ENCODE measurements at places on chromosomes 11 and 22.

DNA sequence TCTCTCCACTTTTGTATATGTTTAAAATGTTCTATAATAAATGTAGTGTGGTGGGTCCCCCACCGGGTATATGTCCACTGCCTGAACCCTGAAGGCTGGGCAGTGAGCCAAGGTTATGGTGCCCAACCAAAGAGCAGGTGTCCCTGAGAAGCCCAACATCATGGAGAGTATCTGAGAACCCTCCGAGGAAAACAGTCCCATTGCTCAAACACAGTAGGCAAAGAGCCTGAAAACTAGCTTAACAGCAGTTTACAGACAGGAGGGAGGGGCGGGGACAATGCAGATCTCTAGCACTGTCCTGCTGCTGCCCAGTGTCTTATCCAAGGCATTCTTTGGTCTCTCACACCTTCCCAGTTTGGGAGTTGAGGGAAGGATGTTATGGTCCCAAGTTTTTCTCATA, 91.0 kb downstream of the TMPRSS5 start:
- no peak for DNase-seq

DNA sequence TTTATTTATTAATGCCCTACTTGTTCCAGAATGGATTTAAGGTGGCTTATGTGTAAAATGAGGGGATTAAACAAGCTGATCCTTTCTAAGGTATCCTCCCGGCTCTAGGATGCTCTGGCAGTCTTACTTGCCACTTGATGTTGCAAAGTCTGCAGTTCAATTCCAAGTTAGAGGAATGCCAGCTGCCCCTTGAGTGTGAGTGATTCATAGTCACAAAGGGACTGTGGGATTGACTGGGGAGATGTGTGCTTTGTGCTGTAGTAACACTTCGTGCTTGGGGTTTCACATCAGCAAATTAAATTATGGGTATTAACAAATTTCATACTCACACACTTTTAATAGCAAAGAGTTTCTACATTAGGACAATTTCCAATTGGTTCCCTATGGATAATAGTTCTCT, 550.8 kb upstream of the CADM1 start:
- no peak for DNase-seq

GRCh38 chr11:110187731-110188130, 94.5 kb downstream of the ZC3H12C start:
- no peak for DNase-seq

- no peak for DNase-seq
Measured at GRCh38 chr11:98800696-98801095, 220.1 kb upstream of the CNTN5 start.

GRCh38 chr11:62423012-62423411, 4.2 kb downstream of the SCGB1A1 start:
- DNase-seq = no peak

GRCh38 chr11:86569109-86569508, 103.3 kb downstream of the ME3 start:
- DNase-seq = no peak

DNA sequence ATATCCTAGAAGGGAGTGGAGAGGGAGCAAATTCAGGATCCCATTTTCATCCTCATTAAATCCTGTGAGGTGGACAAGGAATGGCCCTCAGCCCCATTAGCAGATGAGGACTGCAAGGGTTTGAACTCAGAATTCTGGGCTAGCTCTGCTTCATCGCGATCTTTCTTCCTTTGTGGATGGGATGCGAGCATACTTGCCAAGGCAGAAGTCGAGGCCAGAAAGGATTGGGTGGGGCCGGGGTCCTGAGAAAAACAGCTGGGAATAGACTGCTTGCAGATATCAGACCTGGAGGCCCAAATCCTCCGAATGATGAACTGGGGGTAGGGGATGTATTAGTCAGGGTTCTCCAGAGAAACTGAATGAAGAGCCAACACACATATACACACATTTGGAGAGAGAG, 179.0 kb downstream of the CHST1 start:
- no peak for DNase-seq

- no peak for DNase-seq
Measured at GRCh38 chr11:8873741-8874405, 37.1 kb upstream of the AKIP1 start.

DNA sequence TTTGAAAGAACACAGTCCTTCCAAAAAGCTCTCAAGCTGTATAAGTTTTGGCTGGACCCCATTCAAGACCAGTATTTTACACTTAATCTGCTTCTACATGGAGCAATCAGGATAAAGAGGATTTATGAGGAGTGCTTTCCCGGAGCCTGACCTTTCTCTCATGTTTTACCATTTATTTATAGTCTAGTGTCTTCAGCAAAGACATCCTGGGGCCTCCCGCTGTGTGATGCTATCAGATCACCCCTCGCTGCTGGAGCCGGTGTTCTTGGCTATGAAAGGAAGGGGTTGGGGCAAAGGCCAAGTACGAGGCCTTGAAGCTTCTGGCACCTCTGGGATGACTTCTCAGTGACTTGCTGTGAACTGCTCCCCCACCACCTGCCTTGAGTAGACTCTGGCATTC, 189.6 kb downstream of the ADAMTS15 start:
- DNase-seq = no peak

GRCh38 chr22:30232716-30233218, 13.8 kb downstream of the LIF start:
- DNase-seq = no peak

DNA sequence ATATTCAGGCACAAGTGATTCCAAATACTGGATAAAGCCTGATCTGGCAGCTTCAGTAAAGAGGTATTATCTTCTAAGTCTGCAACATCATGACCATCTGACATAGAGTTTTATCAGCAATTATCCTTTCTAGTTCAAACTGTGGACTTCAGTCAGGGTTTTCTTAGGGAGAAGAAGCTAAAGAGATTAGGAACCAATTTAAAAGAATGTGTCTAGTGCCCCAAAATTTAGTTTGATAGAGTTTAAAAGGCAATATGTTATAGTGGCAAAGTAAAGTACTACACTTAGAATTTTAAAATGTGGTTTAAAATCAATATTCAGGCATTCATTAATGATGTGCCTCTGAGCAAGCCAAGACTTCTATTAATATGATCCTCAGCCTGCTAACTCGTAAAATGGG, 5.4 kb downstream of the PAK1 start:
- no peak for DNase-seq

- no peak for DNase-seq
Measured at GRCh38 chr11:62666259-62666926, 1.3 kb downstream of the CSKMT start.

GRCh38 chr11:97123237-97123636, 733.4 kb downstream of the JRKL start:
- DNase-seq = no peak

- DNase-seq = no peak
Measured at GRCh38 chr11:13189561-13190426, 87.8 kb upstream of the BMAL1 start.

GRCh38 chr11:47923667-47924066, 56.7 kb upstream of the PTPRJ start:
- no peak for DNase-seq

GRCh38 chr11:20917306-20917705, 247.9 kb downstream of the NELL1 start:
- DNase-seq = no peak

- no peak for DNase-seq
Measured at GRCh38 chr22:35399114-35399677, 744 bp upstream of the MCM5 start.

GRCh38 chr11:8286886-8287285, 23.2 kb upstream of the LMO1 start:
- DNase-seq = no peak

DNA sequence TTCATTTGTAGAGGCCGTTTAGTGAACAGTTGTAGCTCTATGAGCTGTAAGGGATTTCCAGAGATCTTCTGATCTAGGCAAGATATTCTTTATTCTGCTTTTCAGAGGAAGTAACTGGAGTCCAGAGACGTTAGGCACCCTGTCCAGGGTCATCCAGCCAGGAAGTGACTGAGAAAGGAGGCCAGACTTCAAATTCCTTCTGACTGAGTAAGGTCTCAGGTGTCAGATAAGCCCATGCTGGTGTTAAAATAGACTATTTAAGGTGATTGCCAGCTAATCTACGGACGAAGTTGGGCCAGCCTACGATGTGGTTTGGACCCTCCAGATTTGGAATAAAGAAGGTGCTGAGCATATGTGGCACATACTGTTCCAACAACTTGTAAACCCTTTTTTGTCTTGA, 54.6 kb downstream of the GRIK4 start:
- no peak for DNase-seq

GRCh38 chr11:11409224-11409623, 56.2 kb upstream of the CSNK2A3 start:
- no peak for DNase-seq

- no peak for DNase-seq
Measured at GRCh38 chr11:66015454-66015881, 3.7 kb downstream of the CST6 start.

DNA sequence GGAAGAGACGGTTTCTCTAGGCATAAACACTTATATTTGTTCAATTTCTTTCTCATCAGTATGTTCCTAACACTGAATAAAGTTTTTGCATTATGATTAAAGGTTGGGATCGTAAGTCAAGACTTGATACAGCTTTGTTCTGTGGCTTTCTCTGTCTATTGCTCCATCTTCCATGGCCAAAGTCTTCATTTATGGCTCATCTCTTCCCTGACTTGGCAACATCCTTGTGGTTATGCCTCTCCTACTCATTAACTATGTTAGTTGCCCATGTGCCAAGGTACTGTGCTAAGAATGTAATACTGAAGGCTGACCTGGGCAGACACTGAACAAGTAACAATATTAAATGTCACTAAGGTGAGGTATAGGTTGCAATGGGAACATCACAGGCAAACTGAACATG, 1.6 kb upstream of the ACCSL start:
- no peak for DNase-seq

GRCh38 chr22:47337161-47337621, 574.7 kb downstream of the TBC1D22A start:
- DNase-seq = no peak

DNA sequence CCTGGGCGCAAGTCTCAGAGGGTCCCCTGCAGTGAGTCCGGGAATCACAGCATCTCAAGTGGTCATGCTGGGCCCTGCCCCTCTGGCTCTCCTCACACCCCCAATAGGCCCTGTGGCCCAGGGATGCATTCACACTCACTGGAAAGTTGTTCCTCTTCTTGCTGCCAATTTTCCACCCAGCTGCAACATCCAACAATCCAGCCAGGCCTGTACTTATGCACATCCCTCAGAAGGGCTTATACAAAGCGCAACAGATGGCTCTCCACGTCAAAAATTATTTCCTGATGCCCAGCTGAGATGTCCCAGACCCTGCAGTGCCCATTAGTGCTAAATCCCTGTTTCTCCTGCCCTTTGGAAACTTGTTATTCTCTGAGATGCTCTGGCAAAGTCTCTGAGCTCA, 407.8 kb upstream of the NARS2 start:
- no peak for DNase-seq

DNA sequence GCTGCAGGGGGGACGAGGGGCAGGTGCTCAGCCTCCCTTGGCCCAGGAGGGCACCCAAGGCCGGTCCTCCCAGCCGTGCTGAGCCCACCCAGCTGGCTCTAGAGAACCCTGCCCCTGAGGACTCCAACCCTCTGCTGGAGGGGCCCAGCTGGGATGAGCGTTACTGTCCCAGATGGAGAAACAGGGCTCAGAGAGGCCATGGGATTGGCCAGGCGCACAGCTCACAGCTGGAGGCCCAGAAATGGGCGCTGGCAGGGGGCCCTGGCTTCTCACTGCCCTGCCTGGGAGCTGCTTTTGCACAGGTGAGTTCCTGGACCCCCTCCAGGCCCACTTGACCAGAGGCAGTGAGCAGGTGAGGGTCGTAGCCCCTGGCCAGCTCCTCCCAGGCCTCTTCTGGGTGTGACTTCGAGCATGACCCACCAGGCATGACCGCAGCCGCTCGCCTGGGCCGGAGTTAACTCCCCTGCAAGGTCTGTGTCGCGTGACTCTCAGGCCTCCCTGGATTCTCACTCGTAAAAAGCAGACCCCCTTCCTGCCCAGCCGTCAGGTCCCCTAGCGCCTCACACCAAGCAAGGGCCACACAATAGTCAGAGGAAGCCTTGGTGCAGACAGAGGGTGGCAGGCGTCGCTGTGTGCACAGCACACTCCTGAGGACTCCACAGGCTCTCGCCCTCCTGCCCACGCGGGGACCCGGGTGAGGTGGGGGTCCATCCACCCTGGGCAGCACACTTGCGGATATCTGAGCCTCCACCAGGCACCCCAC, 19.7 kb upstream of the IL17REL start:
- no peak for DNase-seq

DNA sequence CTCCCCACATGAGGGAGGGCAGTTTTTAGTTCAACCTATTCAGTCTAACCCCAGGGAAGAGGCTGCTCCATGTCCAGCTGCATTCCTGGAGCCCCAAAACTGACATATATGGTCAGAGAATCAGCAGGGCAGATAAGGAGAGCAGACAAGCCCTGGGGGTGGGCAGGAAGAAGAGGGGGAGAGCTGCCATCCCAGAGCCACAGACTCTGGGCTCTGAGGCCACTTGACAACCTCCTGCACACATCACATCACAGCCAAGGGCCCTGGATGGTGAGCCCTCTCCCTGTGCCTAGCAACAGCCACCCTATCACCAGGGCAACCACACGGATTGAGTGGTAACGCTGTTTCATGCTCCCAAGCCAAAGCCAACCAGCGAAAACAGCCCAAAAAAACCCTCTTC, 3.1 kb downstream of the ARHGAP1 start:
- no peak for DNase-seq

DNA sequence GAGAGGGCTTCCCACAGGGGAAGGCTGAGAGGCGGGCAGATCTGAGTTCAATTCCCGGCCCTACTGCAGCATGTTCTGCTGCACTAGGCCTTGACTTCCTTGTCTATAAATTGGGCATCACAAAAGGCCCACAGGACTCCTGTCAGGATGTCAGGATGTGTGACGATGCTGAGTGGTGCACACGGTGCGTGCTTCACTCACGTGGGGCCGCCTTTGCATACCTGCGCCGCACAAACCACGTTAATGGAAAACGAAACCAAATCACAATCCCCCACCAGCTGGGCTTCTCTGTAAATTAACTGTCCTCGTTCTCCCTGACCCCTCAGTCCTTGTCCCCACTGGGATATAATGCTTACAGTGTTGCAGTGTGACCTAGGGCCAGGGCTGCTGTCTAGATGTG, 32.3 kb upstream of the TSPAN18 start:
- DNase-seq = no peak

DNA sequence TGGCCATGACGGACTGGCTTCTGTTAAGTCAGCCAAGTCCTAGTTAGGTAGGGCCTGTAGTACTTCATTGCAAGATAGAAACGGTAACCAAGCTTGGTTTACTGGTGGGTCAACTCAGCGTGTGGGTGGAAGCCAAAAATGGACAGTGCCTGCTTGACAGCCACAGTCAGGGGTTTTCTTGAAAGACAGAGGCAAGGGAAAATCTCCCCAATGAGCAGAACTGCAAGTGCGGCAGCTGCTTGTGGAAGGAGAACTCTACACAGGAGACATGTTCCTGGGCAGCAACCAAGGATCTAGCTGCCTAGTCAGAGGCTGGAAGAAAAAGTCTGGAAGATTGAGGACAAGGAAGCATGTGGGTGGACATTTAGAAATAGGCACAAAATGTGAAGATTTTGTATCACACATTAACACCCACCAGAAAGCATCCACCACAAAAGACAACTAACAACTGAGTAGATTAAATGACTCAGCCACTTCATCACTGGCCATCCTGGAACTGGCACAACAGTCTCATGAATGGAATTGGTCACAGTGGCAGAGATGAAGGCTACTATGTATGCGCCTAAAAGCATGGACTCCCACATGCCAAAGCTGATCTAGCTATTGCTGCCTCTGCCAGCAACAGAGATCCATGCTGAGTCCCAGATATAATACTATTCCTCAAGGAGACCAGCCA, 40.9 kb upstream of the SCUBE2 start:
- DNase-seq = no peak

GRCh38 chr11:303363-303762, 4.0 kb upstream of the IFITM5 start:
- no peak for DNase-seq

Data from stimulated activated CD8-positive, alpha-beta memory T cell treated with anti-CD3 and anti-CD28 coated beads, Interleukin-4, amount 100 ng/mL, for 1 hour (primary cell).